WERI-Rb-1 (cell line): ENCODE measurements at places on chromosomes 7 and 10.

- no peak for DNase-seq
Measured at GRCh38 chr10:117960345-117960935, 86.3 kb downstream of the RAB11FIP2 start.

- no peak for DNase-seq
Measured at GRCh38 chr10:57624066-57624465, 643.6 kb downstream of the IPMK start.

- DNase-seq: no peak
Measured at GRCh38 chr10:22321924-22322640, 1.2 kb downstream of the BMI1 start.

DNA sequence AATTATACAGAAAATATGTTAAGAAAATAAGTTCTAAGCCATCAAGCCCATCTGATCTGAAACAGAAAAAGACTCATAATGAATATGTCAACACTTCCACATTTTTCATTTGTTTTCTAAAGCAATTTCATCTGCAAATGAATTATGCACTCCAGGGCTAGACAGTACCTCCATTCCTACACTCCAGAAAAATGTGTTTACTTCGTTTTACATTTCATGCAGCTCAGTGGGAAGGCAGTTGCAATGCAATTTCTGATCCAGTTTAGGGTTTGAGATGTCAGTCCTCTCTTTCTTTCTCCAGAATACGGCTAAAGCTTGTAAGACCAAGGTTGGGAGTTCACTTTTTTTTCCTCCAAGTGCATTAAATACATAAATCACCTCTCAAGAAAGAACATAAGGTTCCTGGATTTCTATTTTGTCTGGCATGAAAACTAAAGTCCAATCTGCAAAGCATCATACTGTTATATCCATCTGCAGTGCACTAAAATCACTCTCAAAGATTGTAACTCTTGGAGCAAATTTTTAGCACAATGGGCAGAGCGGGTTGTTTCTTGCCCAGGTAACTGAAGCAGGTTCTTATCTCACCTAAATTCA lies 348.8 kb upstream of the C7orf33 start:
- DNase-seq: no peak

GRCh38 chr10:110500515-110500905 lies 2.8 kb downstream of the DUSP5 start:
- DNase-seq: no peak

DNA sequence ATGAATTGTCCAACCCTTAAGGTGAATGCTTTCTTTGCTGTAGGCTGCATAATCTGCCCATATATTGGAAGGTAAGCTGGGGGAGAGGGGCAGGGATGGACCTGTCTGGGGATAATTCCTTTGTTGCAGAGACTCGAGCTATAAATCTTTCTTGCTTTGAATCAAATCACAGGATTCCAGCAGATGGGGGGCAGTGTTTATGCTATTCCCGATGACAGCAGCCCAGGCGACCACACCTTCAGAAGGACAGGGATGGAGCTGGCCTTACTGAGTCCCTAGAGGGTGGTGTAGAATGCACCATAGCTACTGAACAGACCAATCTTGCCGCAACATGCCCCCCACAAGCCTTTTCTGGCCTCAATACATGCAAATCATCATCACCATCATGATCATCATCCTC lies 2.5 kb downstream of the PODXL start:
- DNase-seq: peak; percentile 55

GRCh38 chr7:68406480-68406879 lies 1191.8 kb upstream of the AUTS2 start:
- DNase-seq: no peak

DNA sequence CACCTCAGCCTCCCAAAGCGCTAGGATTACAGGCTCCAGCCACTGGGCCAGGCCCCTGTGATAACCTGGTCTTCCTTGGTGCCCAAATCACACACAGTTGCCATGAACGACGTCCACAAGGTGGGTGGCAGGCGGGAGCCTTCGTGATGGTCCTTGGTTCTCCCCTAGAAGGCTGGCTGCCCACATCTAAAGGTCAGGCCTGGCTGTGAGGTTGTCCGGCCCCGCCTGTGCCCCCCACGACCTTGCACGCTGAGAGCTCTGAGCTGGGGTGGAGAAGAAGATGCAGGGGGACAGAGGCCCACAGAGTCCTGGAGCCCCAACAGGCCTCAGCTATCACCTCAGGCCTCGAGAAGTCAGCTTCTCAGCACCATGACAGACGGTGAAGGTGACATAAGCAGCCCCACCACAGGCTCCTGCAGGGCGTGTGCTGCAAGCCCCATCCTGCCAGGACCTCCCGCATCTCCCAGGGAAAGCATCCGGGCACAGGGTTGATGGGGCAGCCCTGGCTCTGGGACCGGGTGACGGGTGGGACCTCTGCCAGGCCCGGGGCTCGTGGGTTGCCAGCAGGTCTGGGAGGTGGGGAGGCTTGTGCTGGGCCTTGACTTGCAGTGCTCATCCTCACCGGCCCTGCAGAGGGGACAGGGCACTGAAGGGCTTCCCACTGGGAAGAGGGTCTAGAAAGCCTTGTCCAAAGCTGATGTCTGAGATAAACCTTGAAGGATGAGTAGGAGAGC lies 217.4 kb downstream of the WDR37 start:
- DNase-seq: no peak

DNA sequence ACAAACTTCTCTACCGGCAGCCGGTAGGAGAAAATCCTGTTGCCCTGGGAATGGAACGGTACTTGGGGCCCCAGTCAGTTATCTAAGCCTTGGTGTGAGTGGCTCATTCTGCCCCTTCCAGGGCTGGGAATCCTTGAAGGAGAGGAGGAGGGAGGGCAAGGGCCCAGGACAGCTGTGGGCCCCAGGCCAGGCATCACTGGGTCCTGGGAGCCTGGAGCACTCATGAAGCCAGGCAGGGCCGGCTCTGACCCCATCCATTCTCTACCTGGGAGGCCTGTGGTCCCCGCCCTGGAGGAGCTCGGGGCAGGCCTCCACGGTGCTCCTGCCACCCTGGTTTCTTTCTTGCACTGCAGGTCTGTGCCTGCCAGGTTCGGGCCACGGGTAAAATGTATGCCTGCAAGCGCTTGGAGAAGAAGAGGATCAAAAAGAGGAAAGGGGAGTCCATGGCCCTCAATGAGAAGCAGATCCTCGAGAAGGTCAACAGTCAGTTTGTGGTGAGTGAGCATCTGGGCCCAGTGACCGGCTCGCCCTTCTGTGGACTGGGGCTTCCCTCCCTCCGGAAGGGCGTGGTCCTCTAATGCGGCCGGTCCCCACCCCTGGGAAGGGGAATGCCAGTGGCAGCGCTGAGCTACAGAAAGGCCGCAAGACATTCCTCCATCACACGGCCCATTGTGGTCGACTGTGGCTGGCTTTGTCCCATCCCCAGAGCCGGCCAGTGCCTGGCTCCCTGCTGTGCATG lies 111.3 kb downstream of the RGS10 start:
- no peak for DNase-seq

- no peak for DNase-seq
Measured at GRCh38 chr10:53846809-53847208, 954.2 kb downstream of the PCDH15 start.

- peak; percentile 45 for DNase-seq
Measured at GRCh38 chr7:135795846-135796570, 47.4 kb upstream of the FAM180A start.

- DNase-seq: peak; percentile 69
Measured at GRCh38 chr7:8443576-8444467, 10.4 kb downstream of the NXPH1 start.

DNA sequence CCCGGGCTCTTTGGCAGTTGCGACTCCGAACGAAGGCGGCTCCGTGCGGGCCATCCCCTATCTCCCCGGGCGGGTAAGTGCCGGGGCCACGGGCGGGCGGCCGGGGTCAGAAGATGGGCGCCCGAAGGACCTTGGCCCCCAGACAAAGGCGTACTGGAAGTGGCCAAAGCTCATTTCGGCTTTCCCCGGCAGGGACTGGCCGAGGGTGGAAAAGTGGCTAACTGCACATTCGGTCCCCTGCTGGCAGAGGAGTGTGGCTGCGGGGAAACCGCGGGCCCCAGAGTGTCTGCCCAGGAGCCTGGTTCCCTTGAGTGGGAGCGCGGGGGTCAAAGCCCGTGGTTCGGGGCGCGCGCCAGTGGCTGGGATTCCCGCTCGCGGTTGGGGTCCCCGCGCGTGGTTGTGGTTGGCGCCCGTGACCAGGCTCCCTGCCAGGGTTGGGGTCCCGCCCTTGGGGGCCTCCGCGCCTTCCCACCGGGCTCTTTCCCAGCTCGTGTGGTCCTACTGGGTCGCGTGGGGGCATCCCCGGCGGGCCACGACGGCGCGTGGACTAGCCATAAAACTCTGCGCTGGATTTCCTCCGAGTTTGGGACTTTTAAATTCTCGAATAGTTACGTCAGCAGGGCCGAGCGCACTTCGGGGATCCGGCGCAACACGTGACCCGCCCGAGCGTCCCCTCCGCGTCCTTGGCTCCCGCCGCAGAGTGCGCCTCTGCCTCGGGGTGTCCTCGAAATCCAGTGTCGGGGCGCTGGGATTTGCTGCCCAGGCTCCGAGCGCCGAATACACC lies 124.4 kb downstream of the TACC2 start:
- DNase-seq: peak; percentile 80

DNA sequence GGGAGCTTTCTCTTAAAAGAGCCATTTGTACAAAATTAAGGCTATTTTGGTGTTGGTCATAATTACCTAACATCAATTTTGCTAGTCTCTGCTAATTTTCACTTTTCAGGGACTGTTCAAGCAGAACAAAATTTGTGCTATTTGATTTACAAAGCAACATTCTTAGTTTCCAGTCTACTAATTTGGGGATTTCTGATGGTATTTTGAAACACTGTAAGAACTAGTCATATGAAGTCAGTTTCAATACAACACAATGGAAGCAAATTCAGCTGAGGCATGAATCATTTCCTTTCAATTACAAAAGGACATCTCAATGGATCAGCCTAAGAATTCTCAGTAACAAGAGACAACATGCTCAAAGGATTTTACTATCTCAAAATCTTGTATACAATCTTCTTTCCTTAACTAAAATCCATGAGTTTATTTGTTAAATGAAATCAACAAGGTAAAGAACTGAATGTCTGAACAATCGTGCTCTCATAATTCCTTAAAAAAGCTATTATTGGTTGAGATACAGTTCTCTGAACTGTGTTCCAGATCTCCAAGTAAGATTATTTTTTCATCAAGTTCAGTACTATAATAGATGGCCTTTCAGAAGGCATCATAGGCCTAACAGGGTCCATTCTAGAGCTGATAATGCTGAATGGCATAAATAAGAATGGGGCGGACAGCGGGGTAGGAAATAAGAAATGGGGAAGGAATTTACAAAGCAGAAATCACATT lies 144.6 kb downstream of the NRCAM start:
- DNase-seq: no peak

DNA sequence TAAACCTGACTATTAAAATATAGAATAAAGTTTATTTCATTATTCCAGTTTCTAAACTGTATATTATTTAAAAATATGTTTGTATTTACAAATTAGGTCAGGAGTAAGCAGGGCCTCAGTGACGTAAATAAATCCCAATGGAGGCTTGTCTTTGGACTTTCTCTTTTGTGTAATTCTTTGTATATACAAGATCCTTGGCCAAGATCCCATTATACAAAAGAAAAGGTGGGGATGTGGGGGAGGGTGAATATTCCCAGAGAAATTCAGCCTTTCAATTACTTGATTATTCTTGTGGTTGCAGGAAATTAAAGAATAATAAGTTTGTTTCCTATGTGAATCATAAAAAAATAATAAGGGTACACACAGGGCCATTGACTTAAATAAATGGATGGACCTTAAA lies 178.7 kb upstream of the PRPS1L1 start:
- no peak for DNase-seq

DNA sequence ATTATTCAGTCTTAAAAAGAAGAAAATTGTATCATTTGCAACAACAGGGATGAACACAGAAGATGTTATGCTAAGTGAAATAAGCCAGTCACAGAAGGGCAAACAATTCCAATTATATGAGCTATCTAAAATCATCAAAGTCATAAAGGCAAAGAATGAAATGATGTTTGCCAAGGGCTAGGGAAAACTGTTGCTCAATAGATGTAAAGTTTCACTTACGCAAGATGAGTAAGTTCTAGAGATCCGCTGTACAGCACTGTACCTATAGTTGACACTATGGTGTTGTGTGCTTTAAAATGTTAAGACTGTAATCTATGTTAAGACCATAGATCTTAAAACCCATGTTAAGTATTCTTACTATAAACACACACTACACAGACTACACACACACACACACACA lies 904.6 kb upstream of the LRRN3 start:
- DNase-seq: no peak

DNA sequence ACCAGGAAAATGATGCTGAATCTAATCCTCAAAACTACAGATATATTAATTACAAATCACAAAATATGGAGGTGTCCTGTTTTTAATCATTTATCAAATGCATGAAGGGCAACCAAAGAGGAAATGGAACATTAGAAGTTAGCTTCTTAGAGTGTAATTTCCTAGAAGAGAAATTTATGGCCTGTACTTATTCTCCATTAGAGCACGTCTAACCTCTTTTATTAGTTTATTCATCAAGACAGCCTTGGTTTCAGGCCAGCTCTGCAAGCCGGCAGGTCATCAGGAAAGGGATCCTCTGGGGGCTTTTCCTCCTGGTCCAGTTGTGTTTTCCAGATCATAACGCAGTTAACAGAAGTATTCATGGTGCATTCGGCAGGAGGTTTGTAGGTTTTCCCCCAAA lies 517.6 kb downstream of the KCNMA1 start:
- no peak for DNase-seq

- no peak for DNase-seq
Measured at GRCh38 chr7:6228361-6229229, 43.8 kb downstream of the CYTH3 start.

DNA sequence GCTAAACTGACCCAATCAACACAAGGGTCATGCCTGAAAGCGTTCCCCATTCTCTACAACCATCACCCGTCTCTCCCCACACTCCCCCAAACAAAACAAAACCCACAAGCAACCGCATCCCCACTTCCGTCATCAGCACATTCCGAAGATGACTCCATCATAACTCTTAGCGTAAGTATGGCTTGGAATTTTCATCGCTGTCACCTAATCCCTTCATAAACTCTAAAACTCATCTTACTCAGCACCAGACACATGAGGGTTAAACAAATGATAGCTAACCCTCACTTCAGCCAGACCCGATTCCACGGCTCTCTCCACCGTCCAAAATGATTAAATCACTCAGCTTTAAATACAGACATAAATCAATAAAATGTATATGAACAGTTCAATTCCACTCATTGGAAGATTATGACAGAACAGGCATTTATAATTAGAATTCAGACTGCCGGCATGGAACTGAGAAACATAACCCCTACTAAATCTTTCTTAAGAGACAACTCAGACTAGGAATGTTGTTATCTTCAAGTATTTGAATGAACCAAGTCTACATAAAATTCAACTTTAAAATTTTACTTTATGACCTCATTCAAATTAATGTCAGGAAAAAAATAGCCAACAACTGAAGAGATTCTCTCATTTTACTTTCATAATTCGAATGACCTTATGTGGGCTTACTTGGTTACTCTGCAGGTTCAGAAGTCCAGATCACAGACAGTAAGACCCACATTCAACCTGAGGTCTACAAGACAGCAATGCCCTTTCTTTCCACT lies 215.9 kb downstream of the PARD3 start:
- no peak for DNase-seq

GRCh38 chr7:46900312-46901263 lies 681.3 kb downstream of the TNS3 start:
- no peak for DNase-seq

GRCh38 chr7:129471402-129471827 lies 30.9 kb upstream of the SMKR1 start:
- no peak for DNase-seq
